ENCODE measurements at places on chromosomes 1 and 21. TPM values are rescaled to one million over a fixed set of nuclear protein-coding genes. Genes with fewer than 3 reads are reported as not detected.

TMEM269 gene
- total RNA-seq = not detected

PIGR gene
- total RNA-seq = 0.22 TPM

RIPPLY3 gene
- total RNA-seq = not detected

TINAGL1 gene
- 109 TPM for total RNA-seq

GBP4 gene
- 5.4 TPM for total RNA-seq

PRR9 gene
- not detected for total RNA-seq

MTMR11 gene
- 5.1 TPM for total RNA-seq

HLX gene
- 16.3 TPM for total RNA-seq

LMNA gene
- 215 TPM for total RNA-seq
